Mammary epithelial cell (primary cell): ENCODE measurements at places on chromosomes 5 and 9.

GRCh38 chr5:55232271-55232984, 980 bp downstream of the CCNO start:
- DNase-seq, result peak; percentile 77

DNA sequence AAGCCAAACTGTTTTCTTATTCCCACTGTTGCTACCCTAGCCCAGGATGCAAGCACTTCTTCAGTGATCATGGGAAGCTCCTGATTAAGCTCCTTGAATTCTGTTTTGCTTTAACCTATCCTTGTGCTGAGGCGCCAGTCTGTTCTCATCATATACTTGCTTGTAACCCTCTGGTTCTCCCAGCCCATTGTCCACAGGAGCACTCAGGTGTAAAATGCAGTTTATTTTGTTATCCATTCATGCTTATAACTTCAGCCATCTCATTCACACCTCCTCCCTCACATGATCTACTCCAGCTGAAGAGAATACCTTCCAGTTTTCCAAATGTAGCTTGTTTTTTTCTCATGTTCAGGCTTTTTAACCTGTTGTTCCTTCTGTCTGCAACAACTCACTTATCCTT, 402.1 kb upstream of the BRINP1 start:
- DNase-seq, result no peak

GRCh38 chr5:139835656-139836055, 40.0 kb downstream of the PSD2 start:
- DNase-seq, result no peak

DNA sequence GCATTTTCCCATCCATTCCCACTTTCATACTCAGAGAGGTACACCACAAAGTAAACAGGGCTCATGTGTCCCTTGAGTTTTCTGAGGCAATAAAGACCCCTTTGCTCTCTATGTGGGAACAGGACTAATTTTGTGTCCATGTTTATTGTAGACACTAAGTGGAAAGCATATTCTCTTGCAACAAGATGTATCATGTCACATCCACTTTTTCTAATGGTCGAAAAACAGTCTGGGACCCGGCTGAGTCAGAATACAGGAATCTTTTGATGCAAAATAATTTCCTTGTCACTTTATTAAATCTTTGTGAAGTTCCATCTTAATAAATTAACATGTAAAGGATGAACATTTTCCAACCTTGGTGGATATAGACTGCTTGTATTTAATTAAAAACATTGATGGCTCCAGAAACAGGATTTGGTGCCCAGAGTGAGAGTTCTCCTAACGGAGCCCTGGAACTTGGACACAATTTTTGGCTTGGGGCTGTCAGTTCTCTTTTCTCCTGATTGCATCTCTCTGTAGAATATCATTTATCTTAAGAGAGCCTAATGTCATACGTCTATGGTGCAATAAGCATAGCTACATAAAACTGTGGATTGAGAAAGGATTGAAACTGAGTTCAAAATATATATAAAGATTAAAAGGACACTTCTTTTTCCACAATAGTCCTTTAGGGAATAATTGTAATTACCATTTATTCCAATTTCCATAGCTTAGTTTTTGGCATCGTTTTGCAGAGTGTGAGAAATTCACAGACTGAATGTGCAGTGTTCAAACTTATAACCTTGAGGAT, 1116.7 kb upstream of the SEMA6A start:
- no peak for DNase-seq

GRCh38 chr9:13144166-13144775, 135.2 kb downstream of the MPDZ start:
- DNase-seq, result no peak

DNA sequence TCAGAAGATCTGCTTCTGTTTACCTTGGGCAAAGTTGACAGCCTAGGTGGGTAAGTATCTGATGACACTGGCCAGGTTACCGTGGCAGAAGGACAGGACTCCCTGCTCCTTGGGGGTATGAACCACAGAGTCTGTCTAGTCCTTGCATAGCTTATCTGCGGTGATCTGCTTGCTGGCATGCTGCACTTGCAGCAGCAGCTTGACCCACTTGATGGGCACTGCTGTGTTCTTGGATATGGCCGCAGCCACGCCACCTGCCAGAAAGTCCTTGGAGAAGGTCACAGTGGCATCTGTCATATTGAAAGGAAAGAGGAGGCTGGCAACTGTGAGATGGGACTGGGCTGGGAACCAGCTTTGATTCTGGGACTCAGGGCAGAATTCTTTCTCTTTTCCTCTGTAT, 35.9 kb upstream of the POC5 start:
- DNase-seq, result no peak

DNA sequence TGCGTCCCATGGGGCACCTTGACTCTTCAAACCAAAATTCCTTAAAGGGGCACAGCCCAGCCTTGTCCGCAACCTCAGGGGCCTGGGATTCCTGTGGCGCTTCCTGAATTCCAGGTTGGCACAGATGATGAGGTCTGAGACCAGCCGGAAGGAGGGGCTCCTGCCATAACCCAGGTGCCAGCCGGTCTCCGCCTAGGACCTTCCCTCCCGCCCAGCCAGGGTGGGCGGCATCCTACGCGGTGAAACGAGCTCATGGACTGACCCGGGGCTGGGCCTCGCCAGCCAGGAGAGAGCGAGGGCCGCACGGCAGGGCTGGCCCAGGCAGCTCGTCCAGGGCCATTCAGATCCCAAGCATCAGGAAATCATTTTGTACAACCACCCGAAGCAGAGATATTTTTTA, 23.0 kb downstream of the AMBP start:
- no peak for DNase-seq

DNA sequence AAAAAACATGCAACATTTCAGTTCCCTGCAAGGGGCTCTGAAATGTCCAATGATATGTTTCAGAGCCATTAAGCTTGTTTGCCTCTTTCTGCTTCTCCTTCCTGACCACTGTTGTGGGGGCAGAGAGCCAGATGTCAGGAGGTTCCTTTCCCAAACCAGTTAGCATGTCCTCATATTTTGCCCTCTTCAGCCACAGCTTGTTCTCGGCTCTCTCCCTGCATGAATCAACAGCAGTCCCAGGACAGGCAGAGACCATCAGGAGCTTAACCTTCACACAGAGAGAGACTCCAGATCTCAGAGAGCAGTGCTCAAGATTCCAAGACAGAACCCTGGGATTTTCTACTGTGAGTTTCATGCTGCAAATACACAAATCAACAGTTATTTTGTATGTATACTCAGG, 218.5 kb downstream of the COMMD10 start:
- DNase-seq, result no peak

DNA sequence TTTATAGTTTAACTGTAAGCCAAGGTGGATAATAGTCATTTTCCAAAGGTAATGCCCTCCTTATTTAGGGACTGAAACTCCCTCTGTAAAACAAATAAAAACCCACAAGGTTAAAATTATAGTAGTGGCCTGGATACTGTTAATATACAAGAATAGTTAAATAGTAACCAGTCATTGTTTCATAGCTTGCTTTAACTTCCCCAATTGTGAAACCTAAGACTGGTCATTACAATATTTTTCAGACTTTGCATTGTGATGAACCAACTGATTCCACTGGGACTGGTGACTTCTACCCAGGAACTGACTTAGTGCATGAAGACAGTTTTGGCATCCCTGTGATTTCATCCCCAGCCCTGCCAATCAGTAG, 162.6 kb downstream of the SMC2 start:
- no peak for DNase-seq

- DNase-seq, result no peak
These were observed 40.9 kb downstream of the PHF2 start for GRCh38 chr9:93617273-93617672.

DNA sequence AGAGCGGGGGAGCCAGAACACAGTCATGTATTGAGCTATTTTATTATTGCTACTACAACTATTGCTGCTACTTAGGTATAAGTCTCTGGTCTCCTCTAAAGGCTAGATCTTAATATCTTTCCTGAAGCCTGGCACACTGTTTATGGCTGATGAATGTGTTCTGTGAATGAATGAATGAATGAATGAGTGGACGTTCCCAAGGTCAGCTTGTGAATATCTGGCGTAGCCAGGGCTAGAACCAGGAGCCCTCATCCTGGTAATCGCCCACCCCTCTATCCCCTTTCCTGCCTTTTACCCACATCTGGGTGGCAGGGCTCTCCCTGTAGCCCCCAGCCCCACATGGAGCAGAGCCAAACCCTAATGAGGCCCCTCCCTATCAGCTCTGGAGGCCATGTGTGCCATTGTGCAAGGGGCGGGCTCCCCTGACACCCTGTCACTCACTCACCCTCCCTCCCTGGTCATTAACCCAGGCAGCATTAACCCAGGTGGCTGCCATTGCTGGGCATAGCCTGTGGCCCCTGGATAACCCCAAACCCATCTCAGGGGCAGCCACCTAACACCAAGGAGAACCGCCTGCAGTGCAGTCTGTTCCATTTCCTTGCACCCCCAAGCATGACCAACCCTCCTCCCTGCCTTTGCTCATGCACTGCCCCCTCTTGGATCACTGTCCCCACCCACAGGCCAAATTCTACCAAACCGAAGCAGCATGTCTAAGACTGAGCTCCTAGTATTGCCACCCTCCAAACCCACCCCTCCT, 2.0 kb upstream of the AKNA start:
- no peak for DNase-seq

- DNase-seq, result peak; percentile 88
These were observed 721 bp downstream of the PTGES start for GRCh38 chr9:129751841-129752801.
